ENCODE measurements at places on chromosomes 4 and X. TPM values are rescaled to one million over a fixed set of nuclear protein-coding genes. Genes with fewer than 3 reads are reported as not detected.

DNA sequence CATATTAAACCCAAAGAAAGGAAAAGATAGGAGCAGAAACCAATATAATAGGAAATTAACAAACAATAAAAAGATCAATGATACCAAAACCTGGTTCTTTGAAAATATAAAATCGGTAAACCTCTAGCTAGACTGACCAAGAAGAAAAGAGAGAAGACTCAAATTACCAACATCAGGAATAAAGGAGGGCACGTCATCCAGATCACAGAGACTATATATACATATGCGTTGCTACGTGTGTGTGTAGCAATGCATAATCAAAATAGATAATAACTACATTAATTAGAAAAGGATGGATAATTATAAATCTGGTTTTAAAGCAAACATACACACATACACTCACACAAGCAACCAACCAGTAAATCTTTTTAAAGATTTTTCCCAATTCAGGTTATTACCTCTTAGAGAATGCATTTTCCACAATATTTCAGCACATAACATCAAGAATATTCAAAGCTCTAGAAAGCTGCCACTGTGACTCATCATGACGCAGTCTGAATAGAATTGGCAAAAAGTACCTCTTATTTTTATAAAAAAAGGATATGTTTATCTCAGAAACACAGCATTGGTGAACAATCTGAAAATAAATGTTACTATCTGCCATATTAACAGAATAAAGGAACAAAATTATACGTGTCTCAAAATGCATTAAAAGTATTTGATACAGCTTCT is 41.4 kb upstream of the USP9X start:
- H3K4me1 ChIP-seq, result no peaks in the 10 kb centered on the region
- no peak overlapping the region for H3K27ac ChIP-seq
- no peak overlapping the region for H3K4me3 ChIP-seq
- no peaks in the 10 kb centered on the region for H3K36me3 ChIP-seq
- no peaks in the 10 kb centered on the region for H3K27me3 ChIP-seq

DNA sequence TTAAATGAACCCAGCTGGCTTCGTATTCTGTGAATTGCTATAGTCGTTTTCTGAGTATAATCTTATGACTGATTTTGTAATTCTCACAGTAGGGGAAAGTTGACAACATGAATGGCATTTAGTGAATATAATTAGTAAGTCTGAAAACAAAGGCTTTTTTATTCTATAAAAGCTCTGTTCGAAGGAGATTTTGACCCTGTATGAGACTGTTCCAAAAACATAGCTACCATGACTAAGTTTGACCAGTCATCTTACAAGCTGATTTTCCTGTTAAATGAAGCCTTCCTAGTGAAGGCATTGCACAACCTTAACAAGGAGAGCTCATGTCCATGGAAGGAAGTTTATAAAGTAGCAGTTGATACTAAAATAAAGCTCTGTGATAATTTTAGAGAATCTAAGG is 242.3 kb downstream of the RPA4 start:
- H3K36me3 ChIP-seq, result no peaks in the 10 kb centered on the region
- no peak for DNase-seq
- H3K4me3 ChIP-seq, result no peak overlapping the region
- no peak overlapping the region for H3K27ac ChIP-seq
- no peaks in the 10 kb centered on the region for H3K27me3 ChIP-seq

GRCh38 chrX:71282514-71283402 is 677 bp upstream of the NONO start:
- H3K27ac ChIP-seq, result peak overlapping the region; percentile 85
- DNase-seq, result no peak
- H3K4me3 ChIP-seq, result peak overlapping the region; percentile 74
- H3K27me3 ChIP-seq, result no peaks in the 10 kb centered on the region
- peaks cover 22% of the 10 kb centered on the region for H3K36me3 ChIP-seq
- no peaks in the 10 kb centered on the region for H3K4me1 ChIP-seq

GRCh38 chr4:15506464-15506863 is 36.8 kb downstream of the CC2D2A start:
- H3K36me3 ChIP-seq, result no peaks in the 10 kb centered on the region
- no peaks in the 10 kb centered on the region for H3K4me1 ChIP-seq
- H3K4me3 ChIP-seq, result no peak overlapping the region

GRCh38 chr4:39785083-39785482 is 87.1 kb downstream of the UBE2K start:
- H3K36me3 ChIP-seq, result peaks cover 28% of the 10 kb centered on the region
- H3K27ac ChIP-seq, result no peak overlapping the region
- no peak overlapping the region for H3K4me3 ChIP-seq
- DNase-seq, result no peak

The TDO2 gene
- total RNA-seq, result not detected

The PGRMC1 gene
- total RNA-seq, result 109 TPM

The CXXC4 gene
- 12.4 TPM for total RNA-seq

The TMEM154 gene
- 3.0 TPM for total RNA-seq

The LONRF3 gene
- 2.5 TPM for total RNA-seq

The SH2D1A gene
- not detected for total RNA-seq

The SLC7A11 gene
- 2.4 TPM for total RNA-seq
